ENCODE measurements at places on chromosomes 6 and 20.
A peak's percentile ranks its signal among the peaks of the same experiment; 100 is the strongest.

- DNase-seq = no peak
Observed at GRCh38 chr6:11923621-11924020, 88.5 kb upstream of the HIVEP1 start.

DNA sequence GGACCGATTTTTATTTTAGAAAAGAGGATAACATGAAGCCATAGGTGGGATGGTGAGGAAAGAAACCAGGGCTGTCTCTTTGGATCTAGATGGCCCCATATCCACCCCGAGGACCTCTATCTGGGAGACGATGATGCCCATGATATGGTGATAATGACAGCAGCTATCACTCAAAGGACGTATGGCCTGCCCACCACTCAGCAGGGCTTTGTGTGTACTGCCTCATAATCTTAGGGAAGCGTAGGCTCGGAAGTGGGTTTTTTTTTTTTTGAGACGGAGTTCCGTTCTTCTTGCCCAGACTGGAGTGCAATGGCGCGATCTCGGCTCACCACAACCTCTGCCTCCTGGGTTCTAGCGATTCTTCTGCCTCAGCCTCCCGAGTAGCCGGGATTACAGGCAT is 8.2 kb upstream of the TAF8 start:
- DNase-seq = no peak

- DNase-seq = no peak
Observed at GRCh38 chr20:56843386-56843785, 214.3 kb downstream of the TFAP2C start.

- peak; percentile 56 for DNase-seq
Observed at GRCh38 chr6:107132330-107132954, 17.1 kb upstream of the BEND3 start.

GRCh38 chr6:81909162-81909561 is 156.7 kb upstream of the TENT5A start:
- DNase-seq = no peak

- DNase-seq = no peak
Observed at GRCh38 chr6:150987371-150987828, 121.9 kb downstream of the MTHFD1L start.

DNA sequence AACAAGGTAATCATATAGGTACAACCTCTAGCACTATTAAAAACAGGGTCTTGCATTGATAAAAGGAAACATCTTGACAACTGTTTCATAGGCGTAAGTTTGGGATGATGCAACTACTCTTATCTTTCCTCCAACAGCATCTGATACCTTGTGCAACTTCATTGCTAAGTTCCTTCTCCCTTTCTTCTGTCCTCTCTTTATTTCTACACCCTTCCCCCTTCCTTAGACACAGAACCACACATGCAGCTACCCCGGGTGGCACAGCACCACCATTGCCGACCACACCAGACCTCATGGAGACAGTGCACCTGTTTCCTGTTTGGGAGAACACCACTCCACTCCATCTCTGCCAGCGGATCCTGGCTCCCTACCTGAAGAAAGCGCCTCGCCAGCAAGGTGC is 14.4 kb downstream of the MYB start:
- DNase-seq = peak; percentile 60

- no peak for DNase-seq
Observed at GRCh38 chr20:54088430-54088829, 18.0 kb upstream of the BCAS1 start.

- no peak for DNase-seq
Observed at GRCh38 chr20:43711098-43711654, 15.6 kb downstream of the GTSF1L start.

DNA sequence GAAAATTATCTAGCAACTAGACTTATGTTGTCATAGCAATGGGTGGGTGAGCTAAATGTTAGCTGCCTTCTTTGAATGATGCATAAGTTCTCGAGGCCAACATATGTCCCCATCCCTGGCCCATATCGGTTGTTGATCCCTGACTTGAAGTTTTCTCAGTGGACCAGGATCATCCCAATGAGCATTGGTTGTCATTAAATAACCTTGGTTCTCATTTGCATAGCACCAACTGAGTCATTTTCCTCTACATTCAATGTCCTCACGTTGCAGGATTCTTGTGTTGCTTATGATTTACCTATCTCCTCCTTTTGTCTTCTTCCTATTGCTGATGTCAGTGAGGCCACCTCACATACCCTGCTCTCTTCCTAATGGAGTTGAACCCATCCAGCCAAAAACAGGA is 12.1 kb upstream of the AHCY start:
- DNase-seq = no peak

GRCh38 chr6:111482188-111482958 is 645 bp downstream of the REV3L start:
- peak; percentile 49 for DNase-seq

- no peak for DNase-seq
Observed at GRCh38 chr6:44627091-44627882, 239.8 kb downstream of the CDC5L start.

- no peak for DNase-seq
Observed at GRCh38 chr6:6406715-6407070, 86.2 kb upstream of the F13A1 start.

- no peak for DNase-seq
Observed at GRCh38 chr20:5821627-5822215, 71.5 kb downstream of the SHLD1 start.

GRCh38 chr6:139600919-139601475 is 226.5 kb upstream of the CITED2 start:
- no peak for DNase-seq

GRCh38 chr6:163162874-163163213 is 251.7 kb upstream of the QKI start:
- DNase-seq = no peak

DNA sequence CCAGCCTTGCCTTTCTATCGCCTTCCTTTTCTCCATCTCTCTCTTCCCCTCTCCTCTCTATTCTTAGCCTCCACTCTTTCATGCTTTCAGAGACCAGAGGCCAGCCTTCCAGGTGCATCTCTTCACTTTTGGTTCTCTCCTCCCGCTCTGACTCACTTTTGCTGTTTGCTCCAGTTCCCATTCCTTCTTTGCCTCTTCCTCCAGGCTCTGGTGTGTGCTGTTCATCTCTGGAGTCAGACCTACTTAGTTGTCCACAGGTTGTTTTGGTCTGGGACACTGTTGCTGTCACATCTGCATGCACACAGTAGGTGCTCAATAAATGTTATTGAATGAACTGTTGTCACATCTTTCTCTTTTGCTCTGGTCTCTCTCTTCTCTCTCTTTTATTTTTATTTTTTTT is 1.6 kb upstream of the CDH22 start:
- DNase-seq = no peak

DNA sequence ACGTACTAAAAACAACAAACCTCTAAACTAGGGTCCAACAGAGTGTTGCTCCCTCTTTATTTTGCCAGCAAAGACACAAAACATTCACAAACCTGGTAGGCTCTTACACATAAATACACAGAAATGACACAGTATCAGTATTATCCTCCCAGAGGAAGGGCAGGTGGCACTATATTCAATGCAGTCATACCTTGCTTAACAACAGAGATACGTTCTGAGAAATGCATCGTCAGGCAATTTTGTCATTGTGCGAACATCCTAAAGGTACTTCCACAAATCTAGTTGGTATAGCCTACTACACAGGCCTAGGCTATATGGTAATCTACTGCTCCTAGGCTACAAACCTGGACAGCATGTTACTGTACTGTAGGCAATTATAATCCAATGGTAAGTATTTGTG is 9.6 kb downstream of the ZBTB2 start:
- DNase-seq = no peak

- no peak for DNase-seq
Observed at GRCh38 chr20:30513050-30513628, 744.3 kb upstream of the DEFB115 start.

DNA sequence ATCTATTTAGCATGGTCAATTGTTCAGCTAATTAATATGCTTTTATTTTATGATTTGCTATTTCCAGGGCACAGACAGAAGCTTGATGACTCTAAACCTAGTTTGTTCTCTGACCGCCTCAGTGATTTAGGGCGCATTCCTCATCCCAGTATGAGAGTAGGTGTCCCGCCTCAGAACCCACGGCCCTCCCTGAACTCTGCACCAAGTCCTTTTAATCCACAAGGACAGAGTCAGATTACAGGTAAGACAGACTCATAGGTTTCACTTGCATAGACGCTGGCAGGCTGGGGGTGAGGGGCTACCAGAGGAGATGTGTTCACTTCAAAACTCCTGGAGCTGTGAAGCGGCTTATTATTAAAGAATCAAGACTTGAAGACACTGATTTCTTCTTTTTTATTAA is 114.1 kb upstream of the SUPT3H start:
- DNase-seq = no peak
